Left cardiac atrium (tissue), 4 donors: ENCODE measurements at places on chromosomes 2 and 18.

GRCh38 chr2:42256505-42256904, 87.4 kb downstream of the EML4 start:
- DNase-seq = no peak

GRCh38 chr18:47788621-47789020, 141.8 kb downstream of the SMAD2 start:
- DNase-seq = no peak

DNA sequence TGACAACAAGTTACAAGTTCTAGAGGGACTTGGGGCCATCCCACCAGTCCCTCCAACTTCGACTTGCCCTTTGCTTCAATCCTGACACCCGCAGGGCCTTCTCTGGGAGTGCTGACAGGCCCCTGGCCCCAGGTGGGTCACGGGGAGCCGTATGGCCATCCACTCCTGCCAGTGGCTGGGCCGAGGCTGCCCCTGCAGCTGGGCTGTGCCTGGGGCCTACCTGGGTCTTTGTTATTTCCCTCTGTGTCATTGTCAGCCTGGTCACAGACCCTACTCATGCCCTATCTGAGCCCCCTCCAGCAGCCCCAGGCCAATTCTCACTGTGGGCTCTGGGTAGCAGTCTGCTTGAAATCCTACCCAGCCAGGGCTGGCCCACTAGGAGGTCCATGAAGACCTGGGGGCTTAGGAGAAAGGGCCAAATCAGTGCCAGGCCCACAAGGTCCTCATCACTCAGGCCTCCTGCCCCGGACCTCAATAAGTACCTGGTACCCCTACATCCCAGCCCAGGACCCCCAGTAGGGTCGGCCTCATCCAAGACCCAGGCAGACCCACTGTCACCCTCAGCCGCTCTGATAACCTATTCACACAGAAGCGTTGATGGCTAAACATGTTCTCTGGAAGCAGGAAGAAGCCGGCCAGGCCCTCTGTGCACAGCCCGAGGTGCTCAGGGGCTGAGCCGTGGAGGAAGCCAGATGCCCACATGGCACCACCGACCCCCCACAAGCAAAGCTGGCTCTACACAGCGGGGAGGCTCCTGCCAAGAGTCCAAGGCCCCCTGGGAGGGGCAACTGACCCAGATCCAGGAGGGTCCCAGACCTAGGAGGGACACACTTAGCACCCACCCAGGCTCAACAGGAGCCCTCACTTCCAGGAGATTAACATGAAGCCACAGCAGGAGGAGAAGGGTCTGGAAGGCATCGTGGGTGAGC, 57.7 kb downstream of the BIN1 start:
- DNase-seq = no peak

GRCh38 chr18:62979900-62980299, 264.6 kb downstream of the PHLPP1 start:
- no peak for DNase-seq

DNA sequence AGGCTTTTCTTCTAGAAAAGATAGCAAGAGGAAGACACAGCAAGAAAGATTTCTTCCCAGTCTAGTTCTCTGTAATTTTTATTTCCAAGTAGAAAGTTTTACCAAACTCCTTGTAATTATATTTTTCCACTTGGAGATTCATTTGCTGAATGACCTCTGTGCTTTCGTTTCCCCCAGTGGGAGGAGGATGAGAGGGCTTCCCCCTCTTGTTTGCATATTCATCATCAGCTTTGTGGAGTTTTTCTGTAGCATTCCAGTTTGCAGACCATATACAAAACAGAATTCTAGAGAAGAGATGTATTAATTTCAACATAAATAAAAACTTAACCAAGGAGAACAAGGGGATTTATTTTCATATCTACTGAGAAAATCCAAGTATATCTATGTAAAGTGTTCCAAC, 51.3 kb downstream of the RMDN2 start:
- no peak for DNase-seq

- DNase-seq = no peak
Measured at GRCh38 chr2:96940980-96941775, 45.2 kb downstream of the FAM178B start.

GRCh38 chr2:226556050-226556449, 243.6 kb downstream of the IRS1 start:
- no peak for DNase-seq

DNA sequence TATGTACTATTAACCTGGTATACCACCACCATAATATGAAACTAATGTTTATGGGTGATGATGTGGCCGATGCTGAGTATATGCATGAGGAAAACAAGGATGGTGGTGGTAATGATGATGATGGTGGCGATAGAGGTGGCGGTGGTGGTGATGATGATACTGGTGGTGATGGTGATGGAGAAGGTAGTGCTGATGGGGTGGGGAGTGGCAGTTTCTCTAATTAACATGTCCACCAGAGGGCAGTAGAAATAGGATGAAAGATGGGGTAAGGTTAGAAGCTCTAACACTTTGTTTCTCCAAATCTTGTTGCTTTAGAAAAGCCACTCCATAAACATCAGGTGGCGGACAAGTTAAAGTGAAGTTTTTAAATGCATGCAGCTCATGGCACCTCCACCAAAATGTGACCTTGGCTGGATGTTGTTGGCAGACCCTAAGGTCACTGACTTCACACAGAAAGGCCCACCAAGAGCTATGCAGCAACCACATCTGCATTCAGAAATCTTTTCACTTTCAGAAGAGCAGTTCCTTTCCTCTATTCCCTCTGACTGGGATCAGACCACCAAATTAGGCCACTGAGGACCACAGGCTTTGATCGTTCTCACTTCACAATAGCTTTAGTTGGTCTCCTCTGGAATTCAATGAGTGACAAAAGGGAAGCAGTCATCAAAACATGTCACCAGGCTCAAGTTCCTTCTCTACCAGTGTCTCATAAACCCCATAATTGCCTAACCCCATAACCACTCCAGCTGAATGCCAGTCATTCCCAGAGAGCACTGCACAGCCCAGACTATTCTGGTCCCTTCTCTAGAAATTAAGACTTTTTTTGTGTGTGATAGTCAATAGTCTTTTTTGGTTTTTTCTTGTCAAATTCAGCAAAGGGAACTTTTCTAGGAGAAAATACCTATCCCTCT, 7.5 kb upstream of the BCL11A start:
- no peak for DNase-seq

GRCh38 chr2:201441409-201441808, 9.8 kb downstream of the TRAK2 start:
- DNase-seq = no peak

GRCh38 chr2:218272531-218273212, 2.4 kb downstream of the PNKD start:
- peak; percentile 92 for DNase-seq

GRCh38 chr2:126302043-126302442, 353.9 kb upstream of the GYPC start:
- no peak for DNase-seq

DNA sequence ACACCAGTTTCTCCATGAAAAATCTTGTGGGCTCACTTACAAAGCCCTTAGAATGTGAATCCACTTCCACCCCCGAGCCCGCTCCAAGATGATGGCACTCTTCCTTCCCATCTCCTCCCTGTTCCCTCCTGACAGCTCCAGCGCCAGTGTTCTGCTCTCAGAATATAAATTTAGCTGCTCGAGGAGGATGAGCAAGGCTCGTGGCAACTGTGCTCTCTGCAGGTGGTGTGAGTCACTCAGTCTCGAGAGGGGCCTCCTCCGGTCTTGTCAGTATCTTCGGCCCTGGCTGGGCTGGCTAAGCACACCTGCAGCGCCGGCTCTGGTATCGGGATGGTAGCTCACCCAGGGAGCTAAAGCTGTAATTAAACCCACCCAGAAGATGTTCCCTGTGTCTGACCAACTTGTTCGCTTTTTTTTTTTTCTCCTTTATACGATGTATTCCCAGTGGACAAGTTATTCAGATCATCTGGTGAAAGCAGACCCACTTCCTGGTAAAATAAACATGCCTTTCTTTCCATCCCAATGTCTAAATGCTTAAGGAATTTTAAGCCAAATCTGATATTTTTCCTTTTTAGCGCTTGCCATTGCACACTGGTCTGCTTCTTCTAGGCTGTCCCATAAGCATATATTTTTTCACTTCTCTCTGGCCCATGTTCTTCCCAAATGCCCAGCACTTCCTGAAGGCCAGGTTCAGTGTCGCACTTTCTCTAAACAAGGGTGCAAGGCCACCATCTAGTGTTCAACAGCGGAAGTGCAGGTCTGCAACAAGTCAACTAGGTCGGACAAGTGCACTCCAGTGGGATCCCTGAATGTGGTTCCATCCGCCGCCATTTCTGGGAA, 31.4 kb upstream of the YPEL5 start:
- peak; percentile 73 for DNase-seq

DNA sequence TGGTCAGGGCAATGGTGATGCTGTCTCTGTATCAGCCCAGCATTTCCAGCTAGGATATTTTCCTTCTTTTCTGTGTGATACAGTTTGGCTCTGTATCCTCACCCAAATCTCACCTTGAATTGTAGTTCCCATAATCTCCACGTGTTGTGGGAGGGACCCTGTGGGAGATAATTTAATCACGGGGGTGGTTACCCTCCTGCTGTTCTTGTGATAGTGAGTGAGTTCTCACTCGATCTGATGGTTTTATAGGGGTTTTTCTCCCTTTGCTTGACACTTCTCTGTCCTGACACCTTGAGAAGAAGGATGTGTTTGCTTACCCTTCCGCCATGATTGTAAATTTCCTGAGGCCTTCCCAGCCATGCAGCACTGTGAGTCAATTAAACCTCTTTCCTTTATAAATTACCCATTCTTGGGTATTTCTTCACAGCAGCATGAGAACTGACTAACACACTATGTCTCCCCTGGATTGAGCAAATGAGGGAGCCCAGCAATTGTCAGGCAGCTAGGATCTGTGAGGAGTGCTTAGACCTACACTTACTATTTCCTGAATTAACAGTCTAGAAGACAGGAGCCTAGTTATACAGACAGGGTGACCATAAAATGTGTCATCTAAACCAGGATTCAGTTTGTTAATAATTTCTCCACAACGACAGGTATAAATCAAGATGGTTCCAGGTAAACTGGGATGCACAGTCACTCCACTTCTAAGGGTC, 6.0 kb downstream of the SCN2A start:
- DNase-seq = no peak

DNA sequence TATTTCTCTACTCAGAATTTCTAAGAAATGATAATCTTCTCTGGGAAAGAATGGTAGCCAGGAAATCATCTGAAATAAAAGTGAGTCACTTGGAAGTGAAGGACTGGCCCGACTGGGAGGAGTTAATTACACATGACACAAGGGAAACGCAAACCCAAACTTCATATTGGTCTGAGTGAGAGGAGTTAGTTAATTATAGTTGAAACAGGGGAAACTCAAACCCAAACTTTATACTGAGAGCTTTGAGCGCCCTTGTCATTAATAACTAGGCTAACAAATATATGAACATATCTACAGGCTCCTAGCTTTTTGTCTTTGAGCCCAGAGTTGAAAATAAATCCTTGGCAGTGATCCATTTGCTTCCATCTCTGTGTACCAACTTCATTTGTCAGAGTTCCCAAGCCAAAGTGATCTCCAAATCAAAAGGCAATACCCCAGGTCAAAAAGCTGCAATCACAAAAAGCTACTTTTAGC, 187.8 kb upstream of the COL3A1 start:
- peak; percentile 21 for DNase-seq

DNA sequence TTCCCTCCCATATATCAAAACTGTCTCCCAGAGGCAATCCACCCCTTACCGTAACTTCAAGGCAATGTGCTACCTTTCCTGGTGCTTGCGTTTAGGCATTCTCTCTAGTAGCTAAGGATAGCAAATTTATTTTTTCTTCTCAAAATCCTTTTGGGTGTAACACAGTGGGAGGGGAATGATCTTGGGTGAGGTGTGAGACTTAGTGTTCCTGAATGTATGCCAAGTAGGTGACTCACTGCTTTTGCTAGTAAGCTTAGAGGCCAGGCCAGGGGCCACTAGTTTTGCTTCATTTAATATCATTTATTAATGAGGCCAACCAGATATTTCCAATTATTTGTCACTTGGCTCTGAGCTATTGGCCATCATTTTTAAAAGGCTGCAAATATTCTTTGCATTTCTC, 135.5 kb downstream of the NAPG start:
- no peak for DNase-seq

DNA sequence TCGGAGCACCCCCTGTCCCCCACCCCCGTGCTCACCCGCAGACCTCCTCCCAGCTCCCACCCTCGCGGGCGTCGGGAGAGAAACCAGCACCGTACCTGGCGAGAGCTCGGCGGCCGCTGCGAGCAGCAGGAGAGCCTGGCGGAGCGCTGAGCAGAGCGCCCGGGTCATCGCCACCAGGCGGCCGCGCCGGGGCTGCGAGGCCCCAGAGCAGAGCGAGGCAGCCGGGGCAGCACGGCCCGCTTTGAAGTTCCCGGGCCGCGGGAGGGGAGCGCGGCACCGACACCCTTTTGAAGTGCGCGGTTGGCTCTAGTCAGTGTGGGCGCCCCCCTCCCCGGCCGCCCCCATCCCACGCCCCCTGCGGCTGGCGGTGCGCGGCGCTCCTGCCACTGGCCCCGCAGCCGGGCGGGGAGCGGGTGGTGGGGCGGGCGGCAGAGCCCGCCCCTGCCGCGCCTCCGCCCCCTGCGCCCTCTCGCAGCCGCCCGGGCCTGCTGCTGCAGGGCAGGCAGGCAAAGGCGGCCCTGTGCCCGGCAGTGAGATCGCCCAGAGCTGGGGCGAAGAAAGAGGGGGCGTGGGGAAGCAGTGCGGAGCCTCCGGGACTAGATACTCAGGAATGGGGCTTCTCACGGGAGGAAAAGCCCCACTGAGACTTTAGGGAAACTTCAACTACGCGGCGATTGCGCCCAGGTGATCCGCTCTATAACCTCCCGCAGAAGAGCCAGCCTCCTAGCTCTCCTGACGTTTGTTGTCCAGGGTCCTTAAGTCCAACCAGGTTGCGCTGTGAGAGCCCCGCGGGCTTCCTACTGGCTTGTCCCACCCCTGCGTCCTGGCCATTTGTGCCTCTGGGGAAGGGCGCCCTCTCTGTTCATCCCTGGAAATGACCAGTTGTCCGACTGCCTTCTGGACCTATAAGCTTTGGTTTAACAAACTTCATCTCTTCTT, at the start of gene ACVR1C:
Gene ACVR1C (minus strand): TSS at position 388 of the 939 bp plus-strand sequence. CDS start 220 bp downstream, at position 168.
- peak; percentile 51 for DNase-seq

GRCh38 chr2:7450833-7451190, 533.6 kb downstream of the RNF144A start:
- DNase-seq = no peak

- no peak for DNase-seq
Measured at GRCh38 chr18:43751203-43751602, 473.9 kb upstream of the SYT4 start.

DNA sequence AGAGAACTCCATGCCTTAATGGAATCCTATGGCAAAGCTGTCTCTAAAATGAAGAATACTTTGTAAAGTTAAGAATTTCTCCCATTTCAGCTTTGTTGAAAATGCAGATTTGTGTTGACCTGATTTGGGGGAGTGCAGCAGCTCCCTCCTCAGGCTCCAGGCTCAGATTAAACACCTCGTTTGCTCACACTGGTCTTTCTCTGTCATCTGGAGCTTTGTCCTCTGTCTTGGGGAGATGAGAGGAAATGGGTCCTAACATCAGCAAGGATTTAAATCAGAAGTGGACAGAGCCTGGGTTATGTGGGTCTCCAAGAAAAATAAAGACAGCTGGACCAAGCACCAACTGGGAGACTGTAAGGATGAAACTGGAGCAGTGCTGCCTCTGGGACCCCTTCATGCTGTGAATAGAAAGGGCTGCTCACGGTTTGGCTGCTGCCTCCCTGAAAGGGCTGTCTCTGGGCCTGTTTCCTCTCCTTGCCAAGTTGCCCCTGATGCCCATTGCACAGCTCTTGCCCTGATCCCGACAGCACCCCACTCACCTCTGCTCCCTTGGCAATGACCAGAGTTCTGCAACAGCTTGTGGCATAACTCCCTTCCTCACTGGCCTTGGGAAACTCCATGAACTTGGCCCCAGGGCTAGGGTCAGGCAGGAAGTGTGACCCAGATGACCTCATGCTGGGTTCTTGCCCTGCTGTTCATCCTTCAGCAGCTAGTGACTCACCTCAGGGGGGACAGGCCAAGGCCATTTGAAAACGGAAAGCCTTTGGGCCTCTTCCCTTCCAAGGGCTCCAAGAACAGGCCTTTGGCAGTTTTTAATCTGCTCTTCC, 197.2 kb downstream of the CYP26B1 start:
- DNase-seq = peak; percentile 83
